ENCODE measurements at places on chromosomes 7 and 10.

DNA sequence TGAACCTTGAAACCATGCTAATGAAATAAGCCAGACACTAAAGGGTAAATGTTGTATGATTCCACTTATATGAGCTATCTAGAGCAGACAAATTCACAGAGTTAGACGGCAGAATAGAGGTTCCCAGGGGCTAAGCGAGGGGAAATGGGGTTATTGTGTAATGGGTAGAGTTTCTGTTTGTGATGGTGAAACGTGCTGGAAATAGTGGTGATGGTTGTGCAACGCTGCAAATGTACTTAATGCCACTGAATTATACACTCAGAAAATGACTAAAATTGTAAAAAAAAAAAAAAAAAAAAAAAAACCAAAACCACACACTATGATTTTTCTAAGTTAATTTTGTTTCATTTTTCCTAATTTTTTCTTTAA is 30.0 kb downstream of the SFXN4 start:
- no peak for DNase-seq

GRCh38 chr7:105707381-105707780 is 126.1 kb upstream of the EFCAB10 start:
- no peak for DNase-seq

DNA sequence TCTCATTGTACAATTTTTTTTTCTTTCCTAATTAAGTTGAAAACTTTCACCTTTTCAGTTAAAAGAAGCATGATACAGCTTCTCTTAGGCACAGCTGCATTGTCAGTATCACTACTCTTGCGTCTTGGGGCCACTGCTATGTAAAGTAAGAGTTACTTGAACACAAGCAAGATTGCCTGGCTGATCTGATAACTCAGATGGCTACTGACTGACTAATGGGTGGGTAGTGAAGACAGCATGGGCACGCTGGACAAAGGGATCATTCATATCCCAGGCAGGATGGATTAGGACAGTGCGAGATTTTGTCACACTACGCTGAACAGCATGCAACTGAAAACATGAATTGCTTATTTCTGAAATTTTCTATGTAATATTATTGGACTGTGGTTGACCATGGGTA is 11.6 kb upstream of the ADAMTS14 start:
- DNase-seq = no peak

DNA sequence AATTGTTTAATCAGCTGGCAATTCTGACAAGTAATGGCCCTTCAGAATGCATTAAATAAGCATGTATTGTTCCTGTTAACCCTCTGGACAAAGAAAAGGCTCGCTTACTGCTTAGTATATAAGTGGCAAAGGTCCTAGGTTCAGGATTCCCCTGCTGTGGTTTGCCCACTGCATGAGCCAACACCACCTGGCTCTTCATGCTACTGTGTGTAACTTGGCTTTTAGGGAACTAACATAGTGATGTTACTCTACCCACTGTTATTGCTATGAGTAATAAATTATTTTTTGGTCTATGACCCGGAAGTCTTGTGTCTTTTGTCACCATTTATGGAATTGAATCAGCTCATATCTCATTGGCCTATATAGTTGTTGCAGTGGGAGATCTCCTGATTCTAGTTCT is 791.7 kb upstream of the PHF14 start:
- no peak for DNase-seq

DNA sequence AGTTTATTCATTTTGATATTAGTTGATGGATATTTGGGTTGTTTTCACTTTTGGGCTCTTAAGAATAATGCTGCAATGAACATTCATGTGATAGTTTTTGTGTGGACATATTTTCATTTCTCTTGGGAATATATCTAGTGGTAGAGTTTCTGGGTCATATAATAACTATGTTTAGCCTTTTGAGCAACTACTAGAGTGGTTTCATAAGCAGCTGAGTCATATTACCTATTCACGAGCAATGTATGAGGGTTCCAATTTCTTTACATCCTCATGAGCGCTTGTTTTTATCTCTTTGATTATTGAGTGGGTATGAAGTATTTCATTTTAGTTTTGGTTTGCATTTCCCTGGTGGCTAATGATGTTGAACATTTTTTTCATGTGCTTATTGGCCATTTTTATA is 182.6 kb downstream of the PON1 start:
- DNase-seq = no peak

DNA sequence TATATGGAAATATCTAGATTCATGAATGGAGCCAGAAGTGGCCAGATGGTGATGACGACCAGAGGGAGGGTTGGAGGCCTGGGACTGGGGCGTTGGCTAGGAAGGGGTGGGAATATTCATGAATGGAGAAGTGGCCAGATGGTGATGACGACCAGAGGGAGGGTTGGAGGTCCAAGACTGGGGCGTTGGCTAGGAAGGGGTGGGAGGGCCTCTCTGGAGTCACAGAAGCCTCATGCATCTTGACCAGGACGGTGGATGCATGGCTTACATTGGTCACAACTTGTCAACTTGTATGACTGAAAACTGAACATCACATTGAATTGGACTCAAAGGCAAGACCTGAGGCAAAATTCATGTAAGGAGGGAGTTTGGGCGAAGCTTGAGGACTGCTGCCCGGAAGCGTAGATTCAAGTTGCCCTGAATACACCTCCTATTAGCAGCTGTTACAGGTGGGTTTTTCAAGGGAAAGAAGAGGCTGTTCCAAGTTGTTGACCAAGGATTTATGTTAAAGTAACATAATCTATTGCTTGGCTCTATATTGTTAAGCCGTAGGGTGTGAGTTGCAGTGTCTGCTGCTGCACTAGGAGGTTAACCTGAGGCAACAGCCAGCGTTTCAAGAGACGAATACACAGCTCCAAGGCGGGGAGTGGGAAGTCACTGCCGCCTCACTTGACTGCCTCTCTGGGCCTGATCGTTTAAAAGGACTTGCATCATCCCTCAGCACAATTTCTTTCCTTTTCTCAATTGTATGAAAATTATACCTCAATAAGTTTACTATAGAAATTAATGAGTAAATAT is 55.1 kb upstream of the FAM20C start:
- DNase-seq = no peak

DNA sequence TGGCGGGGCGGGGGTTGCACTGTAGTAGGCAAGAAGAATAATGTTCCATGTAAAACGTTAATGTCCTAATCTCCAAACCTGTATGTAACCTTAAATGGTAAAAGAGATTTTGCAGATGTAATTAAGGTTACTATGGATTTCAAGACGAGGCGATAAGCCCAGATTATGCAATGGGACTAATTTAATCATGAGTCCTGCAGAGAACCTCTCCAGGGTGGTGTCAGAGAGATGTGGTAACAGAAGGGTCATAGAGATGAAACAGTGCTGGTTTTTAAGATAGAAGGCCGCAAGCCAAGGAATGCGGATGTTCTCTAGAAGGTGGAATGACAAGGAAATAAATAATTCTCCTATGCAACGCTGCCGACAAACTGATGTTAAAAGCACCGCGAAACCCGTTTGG is 57.1 kb downstream of the UBE3C start:
- DNase-seq = no peak

- no peak for DNase-seq
Measured at GRCh38 chr7:147700702-147701101, 889.9 kb upstream of the C7orf33 start.

Measured in activated T-helper 1 cell treated with anti-CD3 and anti-CD28 coated beads, Interleukin-12 subunit alpha, Interleukin-12 subunit beta, Interleukin-2, Interleukin-4 antibody, amounts not matched to agents 30 ng/mL and 10 ng/mL and 1 ng/mL, durations not matched to agents 14 hours and 24 hours and 36 hours (primary cell).